ENCODE measurements at places on chromosomes 3 and 15.

DNA sequence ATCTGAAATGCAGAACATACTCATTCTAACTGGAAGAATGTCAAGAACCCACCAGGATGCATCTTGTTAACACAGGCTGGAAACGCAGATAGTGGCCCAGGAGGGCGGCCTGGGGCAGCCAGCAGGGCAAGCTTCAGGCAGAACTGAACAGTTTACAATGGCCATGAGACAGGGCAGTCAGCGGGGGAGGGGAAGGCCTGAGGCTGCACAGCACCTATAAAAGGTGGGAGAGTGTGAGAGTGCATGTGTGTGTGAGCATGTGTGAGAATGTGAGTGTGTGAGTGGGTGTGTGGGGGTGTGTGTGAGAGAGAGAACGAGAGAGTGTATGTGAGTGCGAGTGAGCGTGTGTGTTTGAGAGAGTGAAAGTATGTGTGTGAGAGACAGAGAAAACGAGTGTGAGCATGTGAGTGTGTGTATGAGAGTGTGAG is 26.8 kb upstream of the SLCO2A1 start:
- DNase-seq = no peak

- DNase-seq = no peak
Measured at GRCh38 chr15:101540480-101541239, 51.2 kb upstream of the PCSK6 start.

GRCh38 chr15:60883691-60884640 is 345.1 kb downstream of the RORA start:
- no peak for DNase-seq

DNA sequence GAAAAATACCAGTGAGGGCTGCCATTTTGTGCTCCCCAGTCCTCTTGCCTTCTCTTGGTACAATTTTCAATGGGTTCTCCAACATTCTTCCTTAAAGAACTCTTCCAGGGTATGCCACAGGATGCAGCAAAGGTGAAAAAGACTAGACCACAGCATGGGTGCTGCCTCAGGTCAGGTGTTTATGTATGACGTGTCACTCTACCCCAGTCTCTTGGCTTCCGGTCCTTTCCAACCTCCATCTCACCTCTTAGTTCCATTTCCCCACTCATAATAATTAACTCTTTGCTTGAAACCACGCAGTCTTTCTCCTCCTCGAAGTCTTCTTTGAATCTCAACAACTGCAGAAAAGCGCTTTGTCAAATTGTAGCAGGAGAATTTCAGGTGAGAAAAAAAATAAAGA is 104.7 kb upstream of the TBC1D5 start:
- DNase-seq = no peak

DNA sequence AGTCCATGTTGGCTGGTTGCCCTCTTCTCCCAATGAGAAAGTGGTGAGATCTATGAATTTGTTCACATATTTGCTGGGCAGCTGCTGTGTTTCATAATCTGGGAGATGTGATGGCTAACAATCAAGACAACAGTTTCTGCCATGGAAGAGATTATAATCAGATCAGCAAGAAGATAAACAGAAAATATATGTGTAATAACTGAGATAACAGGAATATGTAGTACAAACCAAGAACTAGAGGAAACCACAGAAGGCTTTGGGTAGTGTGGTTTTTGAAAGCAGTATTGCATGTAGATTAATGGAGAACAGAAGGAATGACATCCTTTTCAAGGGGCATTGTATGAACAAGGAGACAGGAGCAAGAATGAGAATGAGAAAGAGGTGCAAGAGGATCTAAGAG is 12.2 kb upstream of the CSTA start:
- no peak for DNase-seq

GRCh38 chr15:83205725-83206324 is 1.8 kb downstream of the HDGFL3 start:
- peak; percentile 47 for DNase-seq

- no peak for DNase-seq
Measured at GRCh38 chr3:106514431-106514830, 645.6 kb upstream of the CBLB start.

DNA sequence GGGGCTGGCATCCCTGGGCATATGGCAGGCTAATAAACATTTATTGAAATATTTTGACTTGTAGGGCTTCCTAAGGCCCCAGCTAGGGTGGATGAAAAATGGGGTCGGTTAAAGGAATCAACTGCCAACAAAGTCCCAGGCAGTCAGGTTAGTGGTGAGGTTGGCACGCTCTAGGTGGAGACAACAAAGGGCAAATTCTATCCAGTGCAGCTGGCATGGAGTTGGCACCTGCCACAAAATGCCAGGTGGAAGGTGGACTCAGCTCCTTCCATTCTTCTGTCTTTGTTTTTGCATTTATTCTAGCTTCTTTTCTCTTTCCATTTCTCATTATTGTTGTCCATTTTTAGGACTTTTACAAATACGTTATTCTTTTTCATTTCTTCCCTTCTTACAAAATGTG is 31.0 kb downstream of the LCMT2 start:
- no peak for DNase-seq

GRCh38 chr3:72176537-72177041 is 391.6 kb upstream of the PROK2 start:
- DNase-seq = no peak

- DNase-seq = no peak
Measured at GRCh38 chr3:74115906-74116305, 491.2 kb upstream of the PDZRN3 start.

- no peak for DNase-seq
Measured at GRCh38 chr3:135756106-135756668, 209.3 kb upstream of the PPP2R3A start.

DNA sequence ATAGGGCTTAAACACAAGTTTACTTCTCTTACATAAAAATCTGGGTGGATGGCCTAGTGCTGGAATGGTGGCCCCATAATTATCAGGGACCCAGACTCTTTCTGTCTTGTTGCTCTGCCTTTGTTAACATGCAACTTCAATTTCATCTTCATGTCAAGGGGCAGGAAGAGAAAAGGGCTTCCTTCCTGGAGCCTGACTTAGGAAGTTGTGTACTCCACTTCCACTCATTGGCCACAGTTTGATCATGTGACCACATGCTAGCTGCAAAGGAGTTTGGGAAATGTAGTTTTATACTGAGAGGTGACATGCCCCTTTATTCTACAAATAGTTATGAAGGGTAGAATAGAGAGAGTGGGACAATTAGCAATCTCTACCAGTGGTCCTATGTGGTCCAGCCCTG is 39.3 kb downstream of the RHCG start:
- no peak for DNase-seq
